Stimulated activated CD8-positive, alpha-beta memory T cell treated with anti-CD3 and anti-CD28 coated beads, Interleukin-15, amount 100 ng/mL, for 4 hours (primary cell): ENCODE measurements at places on chromosomes 4 and X.

DNA sequence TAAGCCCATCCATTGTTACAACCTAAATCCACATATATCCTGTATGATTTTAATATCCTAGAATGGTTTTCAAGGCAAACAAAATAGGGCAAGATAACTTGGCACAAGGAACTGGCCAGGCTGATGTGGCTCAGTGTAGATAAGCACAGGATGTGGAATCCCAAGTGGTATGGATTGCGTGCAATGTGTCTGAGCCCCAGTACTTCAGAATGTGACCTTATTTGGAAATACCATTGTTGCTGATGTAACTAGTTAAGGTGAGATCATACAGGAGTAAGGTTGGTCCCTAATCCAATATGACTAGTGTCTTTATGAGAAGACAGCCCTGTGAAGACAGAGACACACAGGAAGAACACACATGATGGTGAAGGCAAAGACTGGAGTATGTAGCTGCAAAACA lies 72.4 kb downstream of the IL21 start:
- no peak for DNase-seq

DNA sequence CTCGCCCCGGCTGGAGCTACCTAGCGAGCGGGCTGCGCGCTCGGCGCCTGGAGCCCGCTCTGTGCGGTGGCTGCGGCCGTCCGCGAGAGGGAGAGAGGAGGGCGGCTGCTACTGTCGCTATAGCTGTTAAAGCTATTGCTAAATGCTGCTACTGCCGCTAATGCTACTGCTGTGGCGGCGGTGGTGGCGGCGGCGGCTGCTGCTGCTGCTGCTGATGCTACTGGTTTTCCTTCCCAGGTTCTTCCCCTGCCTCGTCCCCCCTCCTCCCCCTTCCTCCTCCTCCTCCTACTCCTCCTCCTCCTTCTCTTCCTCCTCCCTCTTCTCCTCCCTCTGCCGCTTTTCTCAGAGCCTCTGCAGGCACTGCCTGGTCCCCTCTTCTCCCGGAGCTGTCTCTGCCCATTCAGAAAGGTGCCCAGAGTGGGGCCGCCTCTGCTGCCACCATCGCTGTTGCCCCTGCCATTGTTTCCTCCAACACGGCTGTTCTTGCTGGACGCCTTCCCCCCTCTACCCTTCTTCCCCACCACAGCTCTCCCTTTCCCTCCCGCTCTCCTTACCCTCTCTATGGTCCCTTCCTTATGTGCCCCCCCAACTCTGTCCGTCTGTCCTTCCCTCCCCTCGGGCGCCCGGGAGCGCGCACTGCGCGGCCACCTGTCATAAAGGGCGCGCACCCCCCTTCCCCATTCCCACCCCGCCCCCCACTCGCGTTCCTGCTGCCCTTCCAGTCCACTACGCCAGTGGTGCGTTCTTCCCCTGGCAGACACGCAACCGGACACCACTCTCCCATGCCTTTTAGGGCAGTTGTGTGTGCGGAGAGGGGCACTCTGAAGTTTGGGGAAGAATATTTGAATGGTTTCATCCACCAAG lies at the start of gene NEXMIF:
Gene NEXMIF, minus strand, starts transcription at position 228 of the 864 bp plus-strand sequence.
- DNase-seq, result no peak

DNA sequence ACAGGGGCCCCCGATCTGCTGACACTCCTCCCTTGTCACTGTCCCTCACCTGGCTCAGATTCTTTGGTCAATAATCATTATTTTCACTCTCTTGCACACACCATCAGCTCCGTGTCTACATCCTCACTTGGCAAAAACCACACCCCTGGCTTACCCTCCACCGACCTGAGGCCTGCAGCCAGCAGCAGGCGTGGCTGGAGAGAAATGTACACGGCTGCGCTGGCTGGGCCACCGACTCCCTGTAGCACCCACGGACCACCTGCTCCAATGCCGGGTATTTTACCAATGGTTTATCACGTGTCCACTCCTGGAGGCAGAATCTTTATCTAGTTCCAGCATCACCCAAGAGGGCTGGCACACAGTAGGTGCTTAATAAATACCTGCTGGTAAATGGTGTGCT lies 98.4 kb downstream of the WFS1 start:
- no peak for DNase-seq

DNA sequence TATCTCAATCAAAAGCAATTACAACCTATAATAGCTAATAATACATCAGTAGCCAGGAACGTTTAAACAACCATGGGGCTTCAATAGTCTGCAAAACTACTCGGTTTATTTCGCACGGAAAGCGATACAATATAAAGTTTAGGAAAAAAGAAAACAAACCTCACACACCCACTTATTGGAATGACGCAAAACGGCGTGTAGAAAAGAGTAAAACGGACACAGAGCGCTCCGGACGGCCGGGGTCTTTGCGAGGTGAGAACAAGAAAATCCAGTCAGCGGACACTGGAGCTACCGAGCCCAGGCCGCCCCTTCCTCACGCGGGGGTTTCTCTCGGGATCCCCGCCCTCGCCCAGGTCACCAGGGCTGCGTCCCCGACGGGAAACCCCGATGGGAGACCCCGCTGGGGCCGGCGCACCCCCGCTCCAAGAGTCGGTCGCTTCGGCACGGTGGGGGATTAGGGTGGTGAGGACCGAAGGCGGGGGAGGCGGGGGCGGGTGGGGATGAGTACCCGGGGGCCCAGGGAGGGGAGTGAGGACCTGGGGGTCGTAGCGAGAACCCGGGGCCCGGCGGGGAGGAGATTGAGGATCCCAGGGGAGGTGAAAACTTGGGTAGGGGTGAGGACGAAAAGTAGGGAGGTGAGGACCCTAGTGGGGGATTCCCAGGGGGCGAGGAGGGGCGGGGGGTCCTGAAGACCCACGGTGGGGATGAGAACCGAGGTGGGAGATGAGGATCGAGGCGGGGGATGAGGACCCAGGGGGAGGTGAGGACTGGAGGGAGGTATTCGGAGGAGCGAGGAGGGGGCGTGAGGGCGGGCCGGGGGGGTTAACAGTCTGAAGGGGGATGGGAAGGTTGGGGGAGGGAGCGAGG lies 737 bp downstream of the NELFA start:
- no peak for DNase-seq

DNA sequence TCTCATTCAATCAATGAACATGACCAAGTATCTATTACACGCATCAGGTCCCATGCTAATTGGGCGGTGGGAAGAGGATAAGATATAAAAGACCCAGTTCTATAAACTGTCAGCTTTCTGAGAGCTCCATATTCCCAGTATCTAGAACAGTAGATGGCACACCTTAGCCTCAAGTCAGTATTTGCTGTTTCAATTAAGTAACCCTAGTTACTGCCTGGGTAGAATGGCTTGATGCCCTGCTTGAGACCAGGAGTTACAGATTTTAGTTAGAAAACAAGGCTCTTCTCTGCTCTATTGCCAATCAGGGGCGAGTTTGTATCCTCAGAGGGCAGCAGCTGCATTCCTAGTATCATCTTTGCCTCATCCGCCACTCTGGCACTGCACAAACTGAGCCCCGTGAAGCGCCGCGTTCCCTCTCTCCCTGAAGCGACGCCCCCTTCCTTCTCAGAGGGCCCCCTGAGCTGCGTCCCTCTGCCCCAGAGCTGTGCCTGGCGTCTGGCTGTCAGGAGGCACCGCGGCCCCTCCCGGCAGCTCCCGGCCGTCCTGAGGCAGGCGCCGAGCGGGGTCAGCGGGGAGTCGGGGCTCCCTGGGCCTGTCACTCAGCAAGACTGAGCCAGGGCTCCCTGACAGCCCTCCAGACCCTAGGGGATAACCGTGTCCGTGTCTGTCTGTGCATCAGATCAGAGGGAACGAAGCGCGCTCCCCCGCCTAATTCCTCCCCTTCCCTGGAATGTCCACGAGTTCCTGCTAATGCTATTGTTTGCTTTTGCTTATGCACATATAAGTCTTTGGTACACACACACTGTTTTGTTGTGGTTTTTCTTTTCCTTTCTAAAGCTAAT lies 212.4 kb upstream of the TTC29 start:
- DNase-seq, result no peak

GRCh38 chr4:102808009-102808408 lies 19.3 kb downstream of the UBE2D3 start:
- no peak for DNase-seq

DNA sequence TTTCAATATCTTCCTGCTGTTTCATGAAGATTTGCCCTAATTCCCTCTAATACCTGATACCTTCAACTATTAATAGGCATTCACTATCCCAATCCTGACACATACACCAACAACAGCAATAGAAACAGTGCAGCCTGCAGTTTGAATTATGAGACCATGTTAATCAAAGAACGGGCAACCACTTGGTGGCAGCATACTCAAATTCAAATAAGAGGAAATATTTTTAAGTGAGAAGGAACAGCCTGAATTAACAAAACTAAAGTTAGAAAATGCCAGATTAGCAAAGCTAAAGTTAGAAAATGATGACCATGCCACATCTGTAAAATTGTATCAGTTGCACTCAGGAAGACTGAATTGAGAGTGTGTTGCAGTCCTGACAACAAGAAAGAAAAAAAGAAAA lies 204.9 kb downstream of the SMARCA1 start:
- no peak for DNase-seq

GRCh38 chr4:103996064-103996463 lies 276.3 kb upstream of the TACR3 start:
- no peak for DNase-seq

DNA sequence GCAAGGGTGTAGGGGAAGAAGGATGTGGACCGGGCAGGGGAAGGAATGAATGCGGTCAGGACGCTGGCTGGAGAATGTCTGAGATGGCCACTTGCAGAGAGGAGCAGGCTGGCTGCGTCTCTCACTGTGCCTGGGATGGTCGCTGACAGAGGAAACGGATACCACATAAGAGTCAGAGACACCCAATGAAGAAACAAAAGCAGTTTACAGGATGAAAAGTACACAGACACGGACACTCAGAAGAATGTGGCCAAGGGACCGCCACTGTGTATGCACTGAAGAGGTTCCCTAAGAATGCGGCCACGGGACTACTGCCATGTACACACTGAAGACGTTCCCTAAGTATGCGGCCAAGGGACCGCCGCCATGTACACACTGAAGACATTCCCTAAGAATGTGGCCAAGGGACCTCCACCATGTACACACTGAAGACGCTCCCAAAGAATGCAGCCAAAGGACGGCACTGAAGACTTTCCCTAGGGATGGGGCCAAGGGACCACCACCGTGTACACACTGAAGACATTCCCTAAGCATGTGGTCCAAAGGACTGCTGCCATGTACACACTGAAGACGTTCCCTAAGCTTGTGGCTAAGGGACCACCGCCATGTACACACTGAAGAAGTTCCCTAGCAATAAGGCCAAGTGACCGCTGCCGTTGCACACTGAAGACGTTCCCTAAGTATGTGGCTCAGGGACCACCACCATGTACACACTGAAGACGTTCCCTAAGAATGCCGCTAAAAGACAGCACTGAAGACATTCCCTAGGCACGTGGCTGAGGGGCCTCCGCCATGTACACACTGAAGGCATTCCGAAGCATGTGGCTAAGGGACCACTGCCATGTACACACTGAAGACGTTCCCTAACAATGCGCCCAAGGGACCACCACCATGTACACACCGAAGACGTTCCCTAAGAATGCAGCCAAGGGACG lies 32.2 kb downstream of the DHRSX start:
- no peak for DNase-seq

DNA sequence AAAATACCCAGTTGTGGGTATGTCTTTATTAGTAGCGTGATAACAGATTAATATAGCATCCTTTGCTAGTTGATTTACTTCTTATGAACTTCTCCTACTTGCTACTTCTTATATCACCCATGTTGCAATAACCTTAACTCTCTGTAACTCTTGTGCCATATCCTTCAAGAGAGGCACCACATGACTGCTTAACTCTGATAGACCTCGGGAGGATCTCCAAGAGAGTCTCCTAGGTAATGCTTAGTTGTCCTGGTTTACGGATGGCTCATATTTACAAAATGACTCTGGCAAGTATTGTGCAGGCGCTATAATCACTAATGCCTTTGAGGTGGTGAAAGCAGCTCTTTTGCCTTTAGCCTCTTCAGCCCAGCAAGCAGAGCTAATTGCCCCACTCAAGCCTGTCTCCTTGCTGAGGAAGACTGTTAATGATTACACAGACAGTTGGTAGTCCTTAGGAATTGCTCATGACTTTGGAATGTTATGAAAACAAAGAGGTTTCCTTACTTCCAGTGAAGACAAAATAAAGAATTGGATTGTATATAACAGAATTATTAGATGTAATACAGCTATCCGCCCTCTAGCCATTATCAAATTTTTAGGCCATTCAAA lies 1305.8 kb downstream of the PCDH7 start:
- DNase-seq, result no peak

DNA sequence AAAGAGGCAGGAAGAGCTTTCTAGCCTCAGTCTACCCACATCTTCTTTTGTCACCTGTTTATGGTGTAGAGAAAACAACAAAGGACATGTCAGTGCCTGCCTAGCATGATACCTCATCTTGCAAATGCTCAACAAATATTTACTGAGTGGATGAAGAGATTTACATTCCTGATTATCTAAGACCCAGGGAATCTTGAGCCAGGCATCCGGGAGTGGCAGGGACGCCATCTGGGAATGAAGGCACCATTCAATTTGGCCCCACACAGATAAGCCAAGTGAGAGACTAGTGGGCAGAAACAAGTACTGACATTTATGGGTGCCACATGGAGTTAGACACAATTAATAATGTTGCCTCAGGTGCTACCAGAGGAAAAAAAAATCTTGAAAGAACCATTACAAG lies 36.8 kb upstream of the CASK start:
- no peak for DNase-seq

- no peak for DNase-seq
These were observed 175.4 kb upstream of the FRG1 start for GRCh38 chr4:189765301-189765700.

DNA sequence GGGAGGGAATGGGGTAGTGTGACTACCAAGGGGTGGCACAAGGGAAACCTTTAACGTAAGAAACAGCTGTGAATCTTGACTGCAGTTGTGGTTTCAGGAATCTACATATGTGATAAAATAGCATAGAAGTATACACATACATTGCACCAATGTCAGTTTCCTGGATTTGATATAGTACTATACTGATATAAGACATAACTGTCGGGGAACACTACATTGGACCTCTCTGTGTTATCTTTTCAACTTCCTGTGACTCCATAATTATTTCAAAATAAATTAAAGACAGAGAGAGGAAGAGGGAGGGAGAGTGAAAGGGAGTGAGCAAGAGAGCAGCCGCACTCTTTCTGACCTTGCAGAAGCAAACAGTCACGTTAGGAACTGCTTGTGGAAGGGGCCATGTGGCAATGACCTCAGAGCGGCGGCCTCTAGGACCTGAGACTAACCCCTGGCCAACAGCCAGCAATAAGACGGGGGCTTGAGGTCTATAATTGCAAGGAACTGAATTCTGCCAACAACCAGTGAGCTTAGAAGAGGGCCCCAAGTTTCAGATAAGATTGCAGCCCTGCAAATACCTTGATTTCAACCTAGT lies 47.4 kb downstream of the NALF2 start:
- DNase-seq, result no peak

- no peak for DNase-seq
These were observed 162.7 kb upstream of the KIT start for GRCh38 chr4:54495091-54495490.

DNA sequence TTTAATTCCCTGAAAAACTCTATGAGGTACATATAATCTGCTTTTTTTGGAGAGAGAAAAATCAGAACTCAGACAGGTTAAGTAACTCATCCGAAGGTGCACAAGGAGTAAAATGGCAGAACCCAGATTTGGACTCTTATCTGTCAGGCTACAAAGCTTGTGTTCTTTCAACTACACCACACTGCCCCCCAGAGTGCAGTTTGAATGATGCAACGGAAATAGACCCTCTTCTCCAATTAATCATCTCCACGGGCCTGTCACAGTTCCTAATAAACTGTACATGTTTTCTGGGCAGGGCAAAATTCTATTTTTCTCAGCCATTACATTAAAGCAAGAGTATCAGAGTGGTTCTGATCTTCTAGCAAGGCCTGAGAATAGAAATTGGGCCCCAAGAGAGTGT lies 35.3 kb upstream of the DCX start:
- DNase-seq, result no peak
